ENCODE measurements at places on chromosomes 1 and 21. TPM values are rescaled to one million over a fixed set of nuclear protein-coding genes. Genes with fewer than 3 reads are reported as not detected.

TNFRSF4 gene
- 4.8 TPM for total RNA-seq

TIE1 gene
- 120 TPM for total RNA-seq

SHISAL2A gene
- not detected for total RNA-seq

LMX1A gene
- total RNA-seq = 1.7 TPM

PLA2G2C gene
- not detected for total RNA-seq

PHACTR4 gene
- total RNA-seq = 33.0 TPM

USP24 gene
- 11.2 TPM for total RNA-seq

GPA33 gene
- not detected for total RNA-seq

PIAS3 gene
- total RNA-seq = 44.4 TPM

MATN1 gene
- 0.85 TPM for total RNA-seq

All from ascending aorta (tissue), 2 donors.